ENCODE measurements at places on chromosomes 3 and 15.

DNA sequence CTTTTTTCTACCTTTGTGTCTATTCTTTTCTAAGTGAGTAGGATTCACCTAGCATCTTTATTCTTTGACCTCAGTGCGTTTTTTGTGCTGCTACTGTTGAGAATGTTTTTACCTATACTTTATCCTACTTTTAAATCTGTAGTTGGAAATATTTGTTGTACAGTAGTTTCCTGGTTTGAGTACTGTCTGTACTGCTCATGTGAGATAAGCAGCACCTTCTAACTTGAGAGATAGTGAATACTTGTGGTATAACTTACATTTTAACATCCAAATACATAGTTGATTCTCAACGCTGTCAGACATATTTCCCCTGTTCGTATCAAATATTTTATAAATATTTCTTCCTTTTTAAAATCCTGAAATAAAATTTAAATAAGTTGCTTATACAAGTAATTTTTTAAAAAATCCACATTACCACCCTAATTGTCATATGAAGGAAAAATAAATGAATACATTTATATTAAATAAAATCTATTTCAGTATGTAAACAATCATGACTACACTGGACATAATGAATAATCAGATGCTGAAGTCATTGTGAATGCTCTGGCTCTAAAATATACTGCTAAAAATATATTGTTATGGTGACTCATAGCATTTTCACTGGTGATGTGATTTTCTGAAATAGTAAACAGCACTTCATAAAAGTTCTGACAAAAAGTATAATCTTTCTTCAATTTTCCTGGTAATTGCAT, 17.4 kb downstream of the ATP11B start:
- no peak for DNase-seq

DNA sequence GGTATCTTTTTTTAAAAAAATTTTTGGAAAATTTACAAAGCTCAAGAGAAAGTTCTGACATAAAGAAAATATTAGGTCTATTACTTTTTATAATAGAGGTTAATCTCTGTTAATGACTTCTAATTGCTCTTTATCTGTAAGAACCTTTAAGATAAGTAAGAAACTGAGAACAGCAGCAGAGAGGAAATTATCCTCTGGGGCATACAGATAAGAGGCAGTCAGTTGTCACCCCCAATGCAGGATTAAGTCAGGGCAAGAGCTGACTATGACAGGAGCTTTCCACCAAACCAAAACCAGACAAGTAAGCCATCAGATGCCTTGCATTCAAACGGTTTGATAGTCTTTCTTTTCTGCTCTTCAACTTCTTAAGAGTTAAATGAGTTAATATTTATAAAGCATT, 149.0 kb downstream of the GSK3B start:
- DNase-seq = no peak

GRCh38 chr3:127816783-127817405, 5.4 kb downstream of the MGLL start:
- no peak for DNase-seq

- no peak for DNase-seq
Measured at GRCh38 chr3:16945330-16945729, 60.6 kb downstream of the PLCL2 start.

DNA sequence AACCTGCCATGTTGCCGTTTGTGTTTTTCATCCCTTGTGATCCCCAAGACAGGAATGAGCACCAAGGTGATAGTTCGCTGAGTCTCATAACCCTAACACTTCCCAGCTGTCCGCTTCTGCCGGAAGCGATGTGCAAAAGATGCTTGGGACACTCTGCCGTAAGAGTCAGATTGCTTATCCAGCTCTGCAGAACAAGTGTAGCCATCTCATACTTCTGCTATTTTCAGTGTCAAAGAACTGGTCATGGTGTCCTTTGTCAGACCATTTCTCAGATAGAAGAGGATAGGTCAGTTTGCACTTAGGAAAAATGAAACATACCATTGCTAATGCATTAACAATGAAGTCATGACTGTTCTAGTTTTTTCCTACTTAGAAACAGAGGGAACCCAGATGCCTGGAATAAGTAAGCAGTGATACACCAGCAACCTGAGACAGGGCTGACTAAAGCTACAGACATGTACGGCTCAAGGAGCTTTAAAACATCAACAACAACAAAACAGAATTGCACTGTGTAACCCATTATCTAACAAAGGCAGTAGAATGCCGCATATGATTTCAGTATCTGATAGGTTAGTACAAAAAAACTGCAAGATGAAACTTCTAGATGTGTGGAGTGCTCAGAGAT, 134.0 kb upstream of the IL12A start:
- no peak for DNase-seq

DNA sequence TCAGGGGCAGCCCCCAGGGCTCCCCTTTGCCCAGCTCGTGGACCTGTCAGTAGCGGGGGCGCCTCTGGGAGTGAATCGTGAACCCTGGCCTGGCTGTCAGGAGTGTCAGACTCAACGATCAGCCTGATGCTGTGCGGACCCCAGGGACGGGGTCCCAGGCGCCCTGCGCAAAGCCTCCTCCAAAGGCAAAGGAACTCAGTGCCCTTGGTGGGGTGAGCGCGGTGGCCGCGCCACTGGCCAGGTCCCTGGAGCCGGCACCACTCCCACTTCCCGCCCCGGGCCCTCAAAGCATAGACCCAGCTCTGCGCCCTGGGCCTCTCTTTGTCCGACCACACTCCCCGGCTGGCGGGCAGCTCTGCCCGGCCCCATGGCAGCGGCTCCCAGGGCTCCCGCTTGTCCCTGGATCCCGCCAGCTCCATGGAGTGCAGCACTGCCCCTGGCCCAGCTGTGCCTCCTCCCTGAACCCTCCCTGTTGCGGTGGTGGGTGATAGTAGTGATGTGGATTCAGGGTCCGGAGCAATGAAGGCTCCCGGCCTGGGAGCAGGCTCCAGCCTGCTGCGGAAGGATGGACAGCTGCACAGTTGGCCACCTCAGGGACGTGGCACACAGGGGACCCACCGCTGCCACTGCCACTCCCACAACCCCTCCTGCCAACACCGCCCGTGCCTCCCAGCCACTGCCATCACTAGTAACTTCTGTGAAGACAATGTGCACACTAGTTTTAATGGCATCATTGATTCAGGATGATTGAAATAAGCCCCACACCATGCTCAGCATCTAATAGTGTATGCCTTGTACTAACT, 263.8 kb downstream of the ZBBX start:
- DNase-seq = no peak

DNA sequence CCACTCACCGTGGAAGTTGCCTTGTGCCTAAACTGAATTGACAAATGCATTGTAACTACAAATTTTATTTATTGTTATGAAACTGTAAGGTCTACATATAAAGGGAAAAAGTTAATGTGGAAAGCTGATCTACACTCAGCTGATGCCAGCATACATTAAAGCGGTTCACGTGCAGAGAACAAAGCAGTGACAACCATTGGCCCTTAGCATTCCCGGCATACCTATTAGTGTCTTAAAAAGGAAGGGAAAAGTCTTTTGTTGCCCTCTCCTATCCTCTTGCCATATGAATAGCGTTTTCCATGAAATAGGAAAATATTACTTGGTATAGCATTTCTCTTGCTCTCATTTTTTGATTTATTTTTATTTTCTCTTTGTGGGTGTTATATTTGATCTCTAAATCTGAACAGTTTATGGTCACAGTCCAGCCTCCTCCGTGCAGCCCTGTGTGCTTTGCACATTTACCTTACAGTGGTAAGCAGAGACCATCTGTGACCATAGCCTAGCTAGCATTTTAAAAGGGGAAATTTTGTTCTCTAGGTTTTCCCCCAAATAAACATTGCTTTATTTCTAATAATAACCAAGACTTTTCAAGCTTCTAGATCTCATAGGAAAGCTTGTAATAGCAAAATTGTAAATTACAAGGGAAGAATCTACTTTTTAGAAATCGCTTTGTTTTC, 89.7 kb upstream of the CGNL1 start:
- no peak for DNase-seq

- DNase-seq = no peak
Measured at GRCh38 chr15:57607570-57608000, 15.9 kb downstream of the MYZAP start.

DNA sequence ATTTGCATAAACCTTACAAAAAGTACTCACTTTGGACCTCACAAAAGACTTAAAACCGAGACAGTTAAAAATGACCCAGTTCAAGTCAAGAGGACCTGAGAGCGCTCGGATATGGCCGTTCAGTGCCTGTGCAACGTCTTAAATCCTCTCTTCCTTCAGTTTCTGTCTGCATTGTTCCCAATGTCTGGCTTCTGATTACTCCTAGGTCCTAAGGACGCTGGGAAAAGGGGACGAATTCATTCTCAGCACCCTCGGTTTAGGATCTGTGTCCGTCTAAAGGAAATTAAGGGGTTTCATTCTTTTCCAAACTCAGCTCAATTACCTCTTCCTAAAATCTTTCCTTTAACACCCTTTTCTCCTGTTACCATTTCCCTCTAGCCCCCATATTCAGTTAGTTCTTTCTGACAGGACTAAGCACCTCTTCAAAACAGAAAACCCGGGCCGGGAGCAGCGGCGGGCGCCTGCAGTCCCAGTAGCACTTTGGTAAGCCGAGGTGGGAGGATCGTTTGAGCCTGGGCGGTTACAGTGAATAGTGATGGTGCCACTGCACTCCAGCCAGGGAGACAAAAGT, 970 bp downstream of the DPPA4 start:
- DNase-seq = no peak

- no peak for DNase-seq
Measured at GRCh38 chr3:145070795-145071194, 1090.2 kb downstream of the PLOD2 start.

GRCh38 chr3:136490646-136491405, 240.7 kb downstream of the PCCB start:
- no peak for DNase-seq

DNA sequence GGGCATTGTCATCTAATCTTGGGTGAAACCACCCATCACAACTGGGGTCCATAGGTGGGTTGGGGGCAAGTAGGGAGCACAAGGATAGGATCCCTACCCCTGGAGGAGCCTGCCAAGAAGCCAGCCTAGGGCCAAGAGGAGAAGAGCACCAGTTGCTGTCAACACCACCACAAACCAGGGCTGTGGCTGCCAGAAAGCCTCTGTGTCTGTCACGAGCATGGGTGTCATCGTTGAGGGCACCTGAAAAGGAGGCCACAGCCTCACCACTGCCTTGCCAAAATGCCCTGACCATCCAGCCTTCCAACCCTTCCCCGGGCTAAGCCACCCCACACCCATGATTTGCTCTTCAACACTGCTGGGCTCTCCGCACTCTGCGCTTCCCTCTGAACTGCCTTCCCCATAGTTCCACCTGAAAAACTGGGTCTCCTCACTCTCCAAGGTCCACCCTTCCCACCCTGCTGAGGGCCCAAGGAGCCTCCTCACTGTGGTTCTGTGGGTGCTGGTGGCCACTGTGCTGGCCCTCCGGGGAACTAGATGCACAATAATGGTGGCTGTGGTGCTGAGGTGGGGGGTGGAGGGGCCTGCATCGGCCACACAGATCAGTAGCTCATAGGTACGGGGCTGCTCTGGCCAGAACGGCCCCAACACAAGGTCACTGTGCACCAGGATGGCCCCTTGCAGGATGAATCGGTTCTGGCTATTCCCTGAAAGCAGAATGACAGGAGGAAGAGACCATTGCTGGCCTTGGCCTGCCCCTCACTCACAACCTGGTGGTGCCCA, 6.2 kb upstream of the IP6K1 start:
- no peak for DNase-seq

DNA sequence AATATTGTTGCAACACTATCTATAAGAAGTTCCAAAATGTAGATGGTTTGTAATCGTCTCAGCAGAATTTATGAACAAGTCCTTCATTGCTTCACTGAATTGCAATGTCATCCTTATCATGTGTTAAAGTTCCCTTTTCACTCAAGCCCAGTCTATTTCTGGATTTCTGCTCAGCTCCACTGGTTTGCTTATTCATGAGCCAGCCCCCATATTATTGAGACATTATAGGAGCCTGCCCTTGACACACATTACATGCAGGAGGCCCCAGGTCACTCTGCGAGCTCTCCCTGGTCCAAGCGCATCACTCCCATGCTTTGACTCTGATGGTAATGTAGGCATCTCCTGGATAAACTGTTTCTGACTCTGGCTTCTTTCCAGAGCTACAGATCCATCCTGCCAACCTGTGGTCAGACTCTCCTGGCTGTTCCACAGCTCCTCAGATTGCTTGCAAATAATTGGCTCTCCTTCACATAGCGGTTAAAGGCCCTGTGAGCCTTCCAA, 56.9 kb downstream of the ABTB1 start:
- no peak for DNase-seq
